ENCODE measurements at places on chromosomes 16 and 17.
A peak's percentile ranks its signal among the peaks of the same experiment; 100 is the strongest.

DNA sequence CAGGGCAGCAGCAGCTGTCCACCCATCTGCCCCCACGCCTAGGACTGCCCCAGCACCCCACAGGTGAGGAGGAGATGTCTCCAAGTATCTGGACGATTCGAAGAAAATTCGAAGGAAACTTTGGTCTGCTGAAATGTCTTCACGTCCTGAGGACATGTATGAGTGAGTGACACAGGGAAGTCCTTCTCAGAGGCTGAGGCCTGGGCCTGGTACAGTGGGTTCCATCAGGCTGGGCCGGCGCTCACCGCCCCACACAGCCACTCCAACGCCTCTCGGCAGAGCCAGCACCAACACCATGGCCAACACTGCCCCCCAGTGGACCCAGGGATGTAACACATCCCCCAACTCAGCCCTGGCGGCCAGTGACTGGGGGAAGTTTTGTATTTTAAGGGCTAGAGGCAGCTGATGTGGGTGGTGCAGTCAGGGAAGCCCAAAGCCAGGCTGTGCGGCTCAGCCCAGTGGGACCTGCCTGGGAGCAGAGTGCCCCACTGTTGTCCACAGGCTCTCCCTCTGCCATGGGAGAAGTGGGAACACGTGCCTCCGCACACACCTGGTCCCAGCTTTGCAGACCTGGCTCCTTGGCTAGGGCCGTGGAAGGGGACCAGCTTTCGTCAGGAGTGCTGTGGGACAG, 55.8 kb upstream of the FASN start:
- DNase-seq = peak; percentile 92

GRCh38 chr16:77822661-77823060, 34.3 kb downstream of the VAT1L start:
- DNase-seq = no peak

- DNase-seq = peak; percentile 69
Observed at GRCh38 chr16:50444526-50444925, 75.7 kb upstream of the BRD7 start.

DNA sequence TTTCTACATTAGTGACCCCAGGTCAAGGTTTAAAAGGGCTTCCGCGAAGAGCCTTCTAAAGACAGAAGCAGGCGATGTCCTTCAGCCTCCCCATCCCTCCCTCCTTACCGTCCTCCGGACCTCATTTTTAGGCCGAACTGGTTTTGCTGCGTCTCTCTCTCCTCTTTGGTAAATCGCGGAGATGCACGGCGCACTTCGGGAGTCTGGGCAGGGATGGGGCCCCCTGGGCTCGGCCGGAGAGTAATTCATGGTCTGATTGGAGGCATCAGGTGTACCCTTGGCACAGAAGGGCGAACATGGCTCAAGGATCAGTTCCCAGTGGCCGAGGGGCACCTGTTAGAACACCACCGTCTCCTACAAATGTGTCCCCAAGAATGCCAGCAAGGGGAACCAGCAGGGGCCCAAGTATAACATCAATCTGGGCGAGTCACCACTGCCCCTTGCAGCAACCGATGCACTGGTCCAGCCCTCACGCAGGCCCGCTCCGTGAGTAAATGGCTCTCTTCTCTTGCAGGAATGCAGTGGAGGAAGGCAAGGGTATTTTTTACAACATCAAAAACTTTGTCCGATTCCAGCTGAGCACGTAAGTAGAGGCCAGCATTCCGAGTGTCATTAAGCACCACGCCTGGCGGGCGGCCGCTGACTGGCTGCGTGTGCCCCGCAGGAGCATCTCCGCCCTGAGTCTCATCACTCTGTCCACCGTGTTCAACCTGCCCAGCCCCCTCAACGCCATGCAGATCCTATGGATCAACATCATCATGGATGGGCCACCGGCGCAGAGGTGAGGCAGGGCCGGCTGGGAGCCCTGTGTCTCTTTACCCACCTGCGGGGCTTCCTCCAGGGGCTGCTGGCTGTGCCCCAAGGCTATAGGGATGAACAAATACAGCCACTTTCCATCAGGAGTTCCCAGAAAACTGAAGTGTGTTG, 45.6 kb downstream of the MEAK7 start:
- DNase-seq = no peak

- DNase-seq = no peak
Observed at GRCh38 chr17:82277851-82278250, 4.4 kb upstream of the CSNK1D start.

- no peak for DNase-seq
Observed at GRCh38 chr16:55002419-55002818, 71.8 kb downstream of the IRX5 start.

DNA sequence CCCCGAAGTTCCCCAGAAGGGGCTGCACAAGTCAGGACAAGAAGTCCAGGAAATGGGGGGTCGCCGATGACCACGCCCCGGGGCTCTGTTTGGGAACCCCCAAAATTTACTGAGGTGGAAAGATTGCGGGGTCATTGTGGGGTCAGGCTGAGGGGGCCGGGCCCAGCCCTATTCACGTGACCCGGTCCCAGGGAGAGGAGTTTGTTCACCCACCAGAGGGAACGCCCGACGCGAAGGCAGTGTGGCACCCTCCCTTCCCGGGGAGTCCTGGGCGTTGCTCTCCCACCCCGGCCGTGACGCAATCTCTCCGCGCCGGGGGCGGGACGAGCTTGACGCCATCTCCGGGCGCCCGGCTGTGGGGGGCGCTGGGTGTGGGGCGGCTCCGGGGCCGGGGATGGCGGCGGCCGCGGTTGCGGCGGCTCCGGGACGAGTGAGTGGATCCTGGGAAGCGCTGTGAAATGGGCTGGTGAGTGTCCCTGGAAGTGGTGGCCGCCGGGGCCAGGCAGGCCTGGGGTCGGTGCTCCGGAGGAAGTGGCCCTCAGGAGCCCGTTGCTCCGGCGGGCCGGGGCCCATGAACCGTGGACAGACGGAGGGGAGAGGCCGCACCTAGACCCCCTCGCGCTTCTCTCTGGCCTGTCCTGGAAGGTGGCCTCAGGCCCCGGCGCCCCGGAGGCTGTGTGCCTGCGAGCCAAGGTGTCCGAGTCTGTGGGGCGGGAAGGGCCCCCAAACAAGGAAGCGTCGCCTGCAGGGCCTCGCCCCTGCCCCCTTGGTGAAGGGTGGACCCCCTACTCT, at the start of gene ATXN1L:
Gene ATXN1L, plus strand, starts transcription at position 338 of the 792 bp plus-strand sequence. CDS start 3,765 bp downstream, outside the sequence.
- peak; percentile 95 for DNase-seq

GRCh38 chr17:8410883-8411238, 13.2 kb upstream of the RNF222 start:
- no peak for DNase-seq

DNA sequence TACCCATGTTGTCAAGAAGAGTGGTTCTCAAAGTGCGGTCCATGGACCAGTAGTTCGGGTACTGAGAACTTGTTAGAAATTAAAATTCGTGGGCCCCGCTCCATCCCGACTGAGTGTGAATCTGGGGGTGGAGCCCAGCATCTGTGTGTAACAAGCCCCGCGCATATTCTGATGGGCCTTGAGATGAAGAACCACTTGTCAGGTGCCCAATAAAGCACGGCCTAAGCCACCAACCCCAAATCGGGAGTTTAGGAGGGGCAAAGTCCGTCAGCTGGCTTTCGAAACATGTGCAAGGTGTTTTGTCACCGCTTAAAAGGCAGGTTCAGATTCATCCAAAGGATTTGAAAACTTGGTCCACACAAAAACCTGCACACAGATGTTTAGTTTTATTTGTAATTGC, 29.5 kb downstream of the PSMD12 start:
- DNase-seq = no peak

GRCh38 chr16:81782236-81782635, 3.1 kb downstream of the PLCG2 start:
- DNase-seq = peak; percentile 52
